ENCODE measurements at places on chromosomes 7 and 10.

- DNase-seq: no peak
Observed at GRCh38 chr10:75061709-75062505, 49.5 kb upstream of the SAMD8 start.

GRCh38 chr7:86975449-86975848 is 84.0 kb downstream of the ELAPOR2 start:
- DNase-seq: no peak

- peak; percentile 55 for DNase-seq
Observed at GRCh38 chr7:150978126-150978789, at the start of gene KCNH2. Gene KCNH2 (minus strand): TSS chr7:150978321. CDS start chr7:150977913, 408 bp downstream.

DNA sequence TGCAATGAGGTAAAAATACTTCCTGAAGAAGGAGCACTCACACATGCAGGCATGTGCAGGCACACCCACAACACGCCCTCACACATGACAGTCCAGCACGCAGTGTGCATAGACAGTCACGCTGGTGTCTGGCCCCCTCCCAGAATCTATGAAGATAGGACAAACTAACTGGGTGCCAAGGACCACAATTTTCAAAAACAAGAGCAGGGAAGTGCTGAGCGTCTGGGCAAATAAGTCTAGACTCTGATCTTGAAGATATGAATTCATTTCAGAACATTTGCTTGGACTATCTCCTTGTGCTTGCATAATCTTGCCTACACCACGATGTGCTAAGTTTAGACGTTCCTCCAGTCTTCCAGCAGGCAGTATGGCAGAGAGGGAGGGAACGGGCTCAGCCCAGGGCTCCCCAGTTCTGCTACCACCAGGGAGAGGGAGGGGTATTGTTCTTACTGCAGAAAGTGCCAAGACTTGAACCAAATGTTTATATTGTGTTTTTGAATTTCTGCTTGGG is 276.5 kb upstream of the KLF6 start:
- peak; percentile 44 for DNase-seq

DNA sequence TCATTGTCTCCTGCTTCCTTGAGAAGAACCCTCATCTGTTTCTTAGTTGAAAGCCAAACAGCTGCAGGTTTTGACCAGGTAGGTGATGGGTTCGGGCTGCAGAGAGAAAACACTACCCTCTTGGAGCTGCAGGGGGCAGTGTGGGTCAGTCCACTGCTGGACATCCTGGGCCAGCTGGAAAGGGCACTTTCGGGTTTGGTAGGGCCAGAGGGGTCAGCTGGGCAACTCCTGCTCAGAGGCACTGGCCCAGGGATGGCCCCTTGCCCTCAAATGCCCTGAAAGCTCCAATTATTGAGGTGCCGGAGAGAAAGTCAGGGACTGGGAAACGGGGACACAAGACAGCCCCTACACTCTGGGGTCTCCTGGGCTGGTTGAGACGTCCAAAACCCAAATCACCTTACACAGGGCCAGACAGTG is 90.7 kb downstream of the MKI67 start:
- peak; percentile 81 for DNase-seq

- DNase-seq: no peak
Observed at GRCh38 chr7:38846280-38846679, 62.7 kb downstream of the VPS41 start.

- no peak for DNase-seq
Observed at GRCh38 chr10:122124342-122124741, 135.4 kb downstream of the TACC2 start.

- no peak for DNase-seq
Observed at GRCh38 chr10:125161707-125162119, 1.4 kb upstream of the CTBP2 start.

GRCh38 chr10:12579954-12580858 is 230.9 kb downstream of the CAMK1D start:
- DNase-seq: peak; percentile 40

DNA sequence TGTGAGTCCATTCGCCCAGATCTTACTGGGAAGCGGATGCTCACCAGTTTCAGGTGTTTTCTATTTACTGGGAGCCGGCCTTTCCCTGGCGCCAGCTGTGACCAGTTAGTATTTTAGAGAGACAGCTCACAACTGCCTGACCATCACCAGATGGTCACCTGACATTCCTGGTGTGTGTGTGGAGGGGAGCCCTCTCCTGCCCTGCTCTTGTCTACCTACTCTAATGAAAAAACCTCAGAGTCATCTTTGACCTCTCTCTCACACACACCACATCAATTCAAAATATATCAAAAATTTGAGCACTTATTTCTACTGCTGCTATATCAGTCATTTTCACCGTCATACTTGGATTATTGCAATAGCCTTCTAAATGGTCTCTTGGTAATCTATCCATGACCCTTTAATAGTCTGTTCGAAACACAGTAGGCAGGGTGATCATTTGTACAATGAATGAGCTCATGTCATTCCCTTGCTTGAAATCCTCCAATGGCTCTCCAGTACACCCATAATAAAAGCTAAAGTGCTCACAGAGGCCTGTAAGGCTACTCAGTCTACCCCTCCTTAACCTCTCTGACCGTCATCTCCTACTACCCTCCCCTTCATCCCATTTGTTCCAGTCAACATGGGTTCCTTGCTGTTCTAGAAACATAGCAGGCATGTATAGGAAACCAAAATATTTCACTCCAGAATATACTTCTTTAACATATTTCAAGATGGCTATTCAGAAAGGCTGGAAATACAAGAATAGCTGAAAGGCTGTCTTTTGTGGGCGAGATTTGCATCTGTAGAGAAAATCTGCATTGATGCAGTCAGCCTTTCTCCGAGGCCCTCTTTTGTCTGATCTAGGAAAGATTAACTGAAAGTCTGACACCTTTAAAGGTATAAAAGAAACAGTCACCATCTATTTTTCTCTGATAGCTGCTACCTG is 17.5 kb upstream of the NT5C3A start:
- no peak for DNase-seq

GRCh38 chr7:105990727-105991453 is 27.8 kb downstream of the CDHR3 start:
- peak; percentile 16 for DNase-seq

DNA sequence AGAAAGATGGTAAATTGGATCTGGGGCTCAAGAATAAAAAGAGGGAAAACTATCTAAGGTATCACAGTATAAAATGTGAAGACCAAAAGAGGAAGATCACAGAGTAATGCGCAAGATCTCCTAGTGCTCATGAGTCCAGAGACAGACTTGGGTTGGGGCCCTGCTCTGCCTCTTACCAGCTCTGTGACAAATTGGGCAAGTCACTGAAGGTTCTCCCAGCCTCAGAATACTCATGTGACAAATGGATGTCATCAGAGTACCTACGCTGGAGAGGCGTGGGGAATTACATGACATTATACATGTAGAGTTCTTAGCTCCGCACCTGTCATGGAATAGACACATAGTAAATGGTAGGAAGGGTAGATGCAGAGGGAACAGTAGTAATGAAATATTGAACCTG is 124.4 kb downstream of the DOCK4 start:
- no peak for DNase-seq

DNA sequence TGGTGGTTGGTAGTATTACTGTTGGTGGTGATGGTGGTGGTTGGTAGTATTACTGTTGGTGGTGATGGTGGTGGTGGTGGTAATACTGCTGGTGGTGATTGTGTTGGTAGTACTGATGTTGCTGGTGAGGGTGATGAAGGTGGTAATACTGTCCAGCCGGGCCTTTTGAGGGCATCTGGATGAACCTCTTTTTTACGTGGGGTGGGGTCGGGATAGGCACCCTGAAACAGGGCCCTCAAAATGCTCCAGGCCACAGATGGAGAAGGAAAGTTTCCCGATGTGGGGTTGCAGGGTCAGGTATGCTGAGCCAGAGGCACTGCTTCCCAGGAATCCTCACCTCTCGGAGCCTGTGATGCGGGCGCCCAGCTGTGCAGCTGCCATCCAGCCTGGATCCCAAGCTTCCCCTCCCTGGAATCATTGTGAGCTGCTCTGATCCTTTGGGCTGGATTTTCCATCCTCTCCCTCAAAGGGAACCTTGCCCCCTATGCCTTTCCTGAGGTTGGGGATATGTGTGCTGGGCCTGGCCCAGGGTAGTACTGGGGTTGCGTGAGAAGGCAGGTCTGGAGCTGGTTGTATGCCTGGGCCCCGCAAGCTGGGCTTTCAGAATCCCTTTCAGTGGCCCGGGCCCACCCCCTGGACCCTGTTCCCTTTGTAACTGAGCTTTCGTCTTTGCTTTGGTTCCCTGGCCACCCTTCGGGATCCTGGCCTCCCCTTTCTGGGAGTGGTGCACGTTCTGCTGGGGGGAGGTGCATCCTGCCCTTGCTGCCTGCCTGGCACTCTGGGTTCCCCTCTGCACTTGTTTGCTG is 43.3 kb downstream of the DOCK1 start:
- DNase-seq: no peak

- DNase-seq: no peak
Observed at GRCh38 chr7:42699380-42700178, 212.3 kb downstream of the C7orf25 start.

GRCh38 chr10:127945341-127945758 is 38.4 kb downstream of the PTPRE start:
- no peak for DNase-seq

DNA sequence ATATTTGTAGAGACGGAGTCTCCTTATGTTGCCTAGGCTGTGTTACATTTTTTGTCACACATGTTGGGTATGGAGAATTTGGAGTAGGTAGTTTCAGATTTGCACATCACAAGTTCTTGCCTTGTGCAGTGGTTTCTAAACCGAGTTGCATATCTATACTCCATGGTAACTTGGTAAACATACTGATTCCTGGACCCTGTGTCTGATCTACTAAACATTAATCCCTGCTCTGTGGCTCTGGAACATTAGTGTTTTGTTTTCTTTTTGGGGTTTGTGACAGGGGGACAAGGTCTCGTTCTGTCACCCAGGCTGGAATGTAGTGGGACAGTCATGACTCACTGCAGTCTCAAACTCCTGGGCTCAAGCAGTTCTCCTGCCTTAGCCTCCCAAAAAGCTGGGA is 24.7 kb downstream of the AUTS2 start:
- no peak for DNase-seq

DNA sequence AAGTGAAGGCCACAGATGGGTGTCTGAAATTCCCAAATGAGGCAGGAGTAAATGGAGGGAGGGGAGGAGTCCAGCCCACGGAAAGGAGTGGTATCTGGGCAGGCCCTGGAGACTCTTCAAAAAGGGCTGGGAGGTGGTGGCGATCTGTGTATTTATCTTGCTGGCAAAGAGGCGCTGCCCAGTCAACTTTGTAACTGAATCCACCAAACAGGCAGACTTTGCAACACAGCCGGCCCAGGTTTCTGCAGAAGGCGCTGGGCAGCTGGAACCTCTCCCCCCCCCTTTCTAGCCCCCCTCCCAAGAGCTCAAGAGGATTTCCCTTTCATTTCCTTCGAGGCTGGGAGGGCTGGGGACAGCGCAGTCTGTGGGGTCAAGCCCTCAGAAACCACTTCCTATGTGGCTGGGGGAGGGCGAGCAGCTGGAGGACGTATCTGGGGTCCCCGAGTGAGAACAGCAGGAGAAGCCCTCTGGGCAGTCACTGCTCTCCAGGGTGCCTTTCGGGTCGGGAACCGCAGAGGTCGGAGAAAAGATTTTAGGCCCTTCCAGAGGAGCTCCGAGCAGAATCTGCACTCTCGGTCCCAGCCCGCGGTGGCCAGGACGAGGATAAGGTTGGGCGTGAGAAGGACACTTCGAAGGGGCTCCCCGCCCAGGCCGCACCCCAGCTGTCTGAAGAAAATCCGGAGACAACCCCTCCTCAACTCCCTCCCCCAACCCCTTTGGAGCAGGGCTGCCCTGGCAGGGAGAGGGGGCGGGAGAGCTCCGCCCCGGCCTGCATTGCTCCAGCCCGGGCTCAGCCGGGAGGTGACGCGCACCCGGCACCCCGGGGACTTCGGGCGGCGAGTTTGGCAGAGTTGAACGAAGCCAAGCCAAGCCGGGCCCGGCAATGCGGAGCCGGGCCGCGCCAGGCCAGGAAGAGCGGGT is 965 bp downstream of the ZCCHC24 start:
- peak; percentile 88 for DNase-seq

DNA sequence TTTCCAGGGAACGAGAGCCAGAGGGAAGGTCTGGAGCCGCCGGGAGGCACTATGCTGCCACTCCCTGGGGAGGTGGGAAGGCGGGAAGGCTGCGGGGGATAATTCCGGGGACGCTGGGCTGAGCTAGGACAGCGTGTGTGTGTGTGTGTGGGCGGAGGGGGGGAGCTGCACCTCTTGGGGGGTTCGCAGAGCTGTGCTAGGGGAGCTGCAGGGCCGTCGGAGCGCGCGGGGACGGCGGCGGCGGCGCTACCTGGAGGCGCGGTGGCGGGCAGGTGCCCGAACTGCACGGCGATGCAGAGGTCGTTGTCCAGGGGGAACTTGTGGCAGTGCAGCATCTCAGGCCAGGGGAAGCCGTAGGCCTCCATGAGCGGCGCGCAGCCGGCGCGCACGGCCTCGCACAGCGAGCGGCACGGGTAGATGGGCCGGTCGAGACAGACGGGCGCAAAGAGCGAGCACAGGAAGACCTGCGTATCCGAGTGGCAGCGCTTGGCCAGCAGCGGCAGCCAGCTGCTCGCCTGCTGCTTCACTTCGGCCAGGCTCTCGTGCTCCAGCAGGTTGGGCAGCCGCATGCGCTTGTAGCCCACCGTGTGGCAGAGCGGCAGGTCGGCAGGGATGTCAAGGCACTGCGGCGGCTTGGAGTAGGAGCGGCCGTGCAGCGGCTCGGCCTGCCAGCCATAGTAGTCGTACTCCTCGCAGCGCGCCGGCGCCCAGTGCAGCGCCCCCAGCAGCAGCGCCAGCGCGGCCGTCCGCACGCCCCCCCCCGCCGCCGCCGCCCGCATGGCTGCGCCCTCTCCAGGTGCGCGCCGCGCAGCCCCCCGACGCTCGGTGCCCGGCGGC is 526 bp downstream of the SFRP5 start:
- peak; percentile 53 for DNase-seq

DNA sequence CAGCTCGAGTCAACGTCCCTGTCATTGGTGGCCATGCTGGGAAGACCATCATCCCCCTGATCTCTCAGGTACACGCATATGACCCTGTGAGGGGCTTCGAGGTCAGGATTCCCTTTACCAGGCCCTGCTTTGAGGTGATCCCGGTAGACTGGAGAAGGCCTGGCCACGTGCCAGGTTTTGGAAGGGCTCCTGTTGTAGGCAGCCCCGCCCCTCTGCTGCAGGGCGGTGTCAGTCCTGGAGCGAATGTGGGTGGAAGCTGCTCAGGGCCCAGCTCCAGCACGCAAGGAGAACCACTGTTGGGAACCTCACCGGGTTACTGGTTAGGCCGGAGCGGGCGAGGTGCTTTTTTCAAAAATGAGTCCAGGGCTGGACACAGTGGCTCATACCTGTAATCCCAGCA is 15.6 kb downstream of the MDH2 start:
- no peak for DNase-seq

GRCh38 chr7:147022056-147022455 is 905.5 kb downstream of the CNTNAP2 start:
- peak; percentile 29 for DNase-seq
